ENCODE measurements at places on chromosomes 12 and 14. TPM values are rescaled to one million over a fixed set of nuclear protein-coding genes. Genes with fewer than 3 reads are reported as not detected.

GRCh38 chr12:12156116-12156515 lies 85.4 kb downstream of the BCL2L14 start:
- H3K27ac ChIP-seq, result no peak overlapping the region
- H3K4me3 ChIP-seq, result no peak overlapping the region
- H3K4me1 ChIP-seq, result no peaks in the 10 kb centered on the region
- peaks cover 10% of the 10 kb centered on the region for H3K36me3 ChIP-seq

GRCh38 chr12:119994892-119995658 lies 6.0 kb downstream of the BICDL1 start:
- no peaks in the 10 kb centered on the region for H3K27me3 ChIP-seq
- no peak overlapping the region for H3K4me3 ChIP-seq
- no peak overlapping the region for H3K27ac ChIP-seq

GRCh38 chr14:80537626-80538025 lies 326.3 kb upstream of the DIO2 start:
- no peak overlapping the region for H3K27ac ChIP-seq
- H3K4me1 ChIP-seq, result no peaks in the 10 kb centered on the region
- DNase-seq, result no peak
- H3K36me3 ChIP-seq, result no peaks in the 10 kb centered on the region
- H3K27me3 ChIP-seq, result no peaks in the 10 kb centered on the region

GRCh38 chr12:11870041-11870451 lies 200.7 kb upstream of the BCL2L14 start:
- H3K4me1 ChIP-seq, result no peaks in the 10 kb centered on the region
- no peaks in the 10 kb centered on the region for H3K27me3 ChIP-seq

DNA sequence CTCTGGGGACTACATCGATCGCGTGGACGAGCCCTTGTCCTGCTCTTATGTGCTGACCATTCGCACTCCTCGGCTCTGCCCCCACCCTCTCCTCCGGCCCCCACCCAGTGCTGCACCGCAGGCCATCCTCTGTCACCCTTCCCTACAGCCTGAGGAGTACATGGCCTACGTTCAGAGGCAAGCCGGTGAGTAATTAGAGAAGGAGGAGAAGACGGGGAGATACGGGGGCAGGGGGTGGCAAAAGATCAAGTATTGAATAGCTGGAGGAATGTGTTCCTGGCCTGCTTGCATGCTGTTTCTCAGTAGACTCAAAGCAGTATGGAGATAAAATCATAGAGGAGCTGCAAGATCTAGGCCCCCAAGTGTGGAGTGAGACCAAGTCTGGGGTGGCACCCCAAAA lies 21.9 kb downstream of the OS9 start:
- no peaks in the 10 kb centered on the region for H3K27me3 ChIP-seq
- H3K4me1 ChIP-seq, result no peaks in the 10 kb centered on the region
- no peak for DNase-seq
- H3K36me3 ChIP-seq, result peaks cover 18% of the 10 kb centered on the region

- no peaks in the 10 kb centered on the region for H3K36me3 ChIP-seq
- no peak overlapping the region for H3K27ac ChIP-seq
- no peaks in the 10 kb centered on the region for H3K4me1 ChIP-seq
- no peak for DNase-seq
- no peaks in the 10 kb centered on the region for H3K27me3 ChIP-seq
- no peak overlapping the region for H3K4me3 ChIP-seq
Measured at GRCh38 chr14:99564926-99565259, 39.1 kb downstream of the CCDC85C start.

DNA sequence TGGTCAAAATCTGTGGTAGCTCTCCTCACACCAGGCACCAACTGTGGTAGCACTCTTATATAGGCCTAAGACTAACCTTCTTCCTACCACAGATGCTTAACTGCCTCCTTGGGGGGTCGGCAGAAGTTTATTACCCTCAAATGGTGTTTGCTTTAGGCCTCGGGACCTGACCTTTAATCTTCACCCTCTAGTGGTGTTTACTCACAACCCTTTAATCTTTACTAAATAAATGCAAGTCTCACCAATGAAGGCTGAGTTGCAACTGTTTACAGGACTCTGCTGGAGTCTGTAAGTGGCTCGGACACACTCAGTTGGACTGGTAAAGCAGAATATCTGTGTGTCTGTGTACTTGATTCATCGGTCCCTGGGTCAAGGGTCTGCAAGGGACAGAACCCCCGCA lies 29.4 kb downstream of the CCER1 start:
- DNase-seq, result no peak
- H3K27me3 ChIP-seq, result no peaks in the 10 kb centered on the region
- H3K36me3 ChIP-seq, result no peaks in the 10 kb centered on the region
- no peak overlapping the region for H3K27ac ChIP-seq
- H3K4me3 ChIP-seq, result no peak overlapping the region

- H3K27me3 ChIP-seq, result no peaks in the 10 kb centered on the region
- DNase-seq, result no peak
- no peaks in the 10 kb centered on the region for H3K36me3 ChIP-seq
- no peaks in the 10 kb centered on the region for H3K4me1 ChIP-seq
Measured at GRCh38 chr14:58535044-58535443, 102.7 kb upstream of the DACT1 start.

GRCh38 chr14:54610051-54610977 lies 43.4 kb downstream of the SAMD4A start:
- H3K27me3 ChIP-seq, result no peaks in the 10 kb centered on the region
- no peak for DNase-seq
- H3K4me1 ChIP-seq, result no peaks in the 10 kb centered on the region
- H3K36me3 ChIP-seq, result no peaks in the 10 kb centered on the region

GRCh38 chr12:65074932-65075331 lies 46.2 kb downstream of the WIF1 start:
- H3K4me3 ChIP-seq, result no peak overlapping the region
- no peak overlapping the region for H3K27ac ChIP-seq
- no peak for DNase-seq
- no peaks in the 10 kb centered on the region for H3K4me1 ChIP-seq

DNA sequence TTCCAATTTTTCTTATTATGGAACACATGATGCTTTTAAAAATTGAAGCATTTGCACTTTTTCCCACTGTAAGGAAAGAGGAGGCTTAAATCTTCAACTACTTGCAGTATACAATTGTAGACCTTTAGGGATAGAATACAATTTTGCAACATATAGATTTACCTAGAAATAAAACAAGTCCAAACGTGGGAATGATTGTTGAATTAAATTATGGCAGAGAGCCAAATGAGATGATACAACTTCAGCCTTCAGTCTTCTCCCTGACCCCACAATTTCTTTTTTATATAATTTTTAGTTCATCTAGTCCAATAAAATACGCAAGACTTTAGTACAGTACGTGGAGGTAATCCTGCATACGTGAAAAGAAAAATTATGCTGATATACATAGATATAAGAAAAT lies 666.5 kb downstream of the SLC16A7 start:
- H3K27me3 ChIP-seq, result no peaks in the 10 kb centered on the region
- no peaks in the 10 kb centered on the region for H3K36me3 ChIP-seq
- no peak overlapping the region for H3K4me3 ChIP-seq
- DNase-seq, result no peak
- no peaks in the 10 kb centered on the region for H3K4me1 ChIP-seq

DNA sequence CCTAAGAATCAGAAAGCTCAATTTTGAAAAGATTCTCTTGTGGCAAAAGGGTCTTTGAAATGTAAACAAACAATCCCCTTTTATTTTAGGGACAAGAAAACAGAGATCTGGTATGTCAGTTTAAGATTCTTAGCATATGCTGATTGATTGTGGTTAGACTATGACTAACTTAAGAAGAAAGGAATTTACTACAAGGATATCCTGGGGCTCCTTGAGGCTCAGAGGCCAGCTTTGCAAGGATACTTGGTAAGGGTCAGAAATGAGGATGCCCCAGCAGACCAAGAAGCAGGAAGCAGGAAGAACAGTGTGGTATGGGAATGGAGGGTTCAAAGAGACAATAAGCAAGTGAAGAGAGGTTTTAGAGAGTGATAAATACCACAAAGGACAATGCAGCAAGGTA lies 474.6 kb downstream of the ETNK1 start:
- H3K4me1 ChIP-seq, result no peaks in the 10 kb centered on the region
- no peaks in the 10 kb centered on the region for H3K36me3 ChIP-seq
- no peak overlapping the region for H3K27ac ChIP-seq
- no peak overlapping the region for H3K4me3 ChIP-seq

GRCh38 chr14:72851635-72852034 lies 42.3 kb downstream of the DPF3 start:
- H3K4me3 ChIP-seq, result no peak overlapping the region
- no peaks in the 10 kb centered on the region for H3K36me3 ChIP-seq
- no peak for DNase-seq

GRCh38 chr14:45868863-45869262 lies 615.9 kb upstream of the MIS18BP1 start:
- H3K27me3 ChIP-seq, result no peaks in the 10 kb centered on the region
- no peak for DNase-seq
- no peaks in the 10 kb centered on the region for H3K4me1 ChIP-seq

- H3K27ac ChIP-seq, result no peak overlapping the region
- H3K4me1 ChIP-seq, result peaks cover 30% of the 10 kb centered on the region
- H3K27me3 ChIP-seq, result no peaks in the 10 kb centered on the region
- no peaks in the 10 kb centered on the region for H3K36me3 ChIP-seq
- DNase-seq, result no peak
Measured at GRCh38 chr12:4116251-4117111, 157.1 kb upstream of the CCND2 start.

GRCh38 chr12:7857971-7858370 lies 14.7 kb downstream of the SLC2A14 start:
- no peak overlapping the region for H3K27ac ChIP-seq
- no peaks in the 10 kb centered on the region for H3K4me1 ChIP-seq
- H3K27me3 ChIP-seq, result no peaks in the 10 kb centered on the region
- no peak for DNase-seq

DNA sequence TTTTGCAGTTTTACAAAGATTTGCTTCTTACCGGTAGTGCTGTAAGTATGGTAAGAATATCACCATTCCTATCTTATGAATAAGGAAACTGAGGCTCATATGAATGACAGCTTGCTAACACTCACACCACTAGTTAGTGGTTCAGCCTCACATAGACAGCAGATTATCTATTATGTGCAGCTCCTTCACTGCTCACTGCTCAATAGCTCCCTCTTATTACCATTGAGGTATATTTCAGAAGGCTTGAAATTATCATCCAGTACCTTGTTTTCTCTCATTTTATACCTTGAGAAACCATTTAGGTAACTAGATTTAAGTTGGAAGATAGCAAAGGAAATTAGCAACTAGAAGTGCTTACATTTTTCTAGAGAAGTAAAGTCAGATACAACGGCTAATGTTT lies 15.5 kb downstream of the RIC8B start:
- no peak overlapping the region for H3K4me3 ChIP-seq
- DNase-seq, result no peak
- H3K4me1 ChIP-seq, result no peaks in the 10 kb centered on the region
- no peak overlapping the region for H3K27ac ChIP-seq

GRCh38 chr12:9148926-9149325 lies 33.2 kb upstream of the A2M start:
- H3K27ac ChIP-seq, result no peak overlapping the region
- H3K27me3 ChIP-seq, result no peaks in the 10 kb centered on the region
- no peaks in the 10 kb centered on the region for H3K36me3 ChIP-seq

- H3K4me3 ChIP-seq, result no peak overlapping the region
- no peaks in the 10 kb centered on the region for H3K27me3 ChIP-seq
- peaks cover 4% of the 10 kb centered on the region for H3K4me1 ChIP-seq
- no peaks in the 10 kb centered on the region for H3K36me3 ChIP-seq
- H3K27ac ChIP-seq, result no peak overlapping the region
- peak; percentile 16 for DNase-seq
Measured at GRCh38 chr14:51828017-51828797, 32.2 kb upstream of the GNG2 start.

DNA sequence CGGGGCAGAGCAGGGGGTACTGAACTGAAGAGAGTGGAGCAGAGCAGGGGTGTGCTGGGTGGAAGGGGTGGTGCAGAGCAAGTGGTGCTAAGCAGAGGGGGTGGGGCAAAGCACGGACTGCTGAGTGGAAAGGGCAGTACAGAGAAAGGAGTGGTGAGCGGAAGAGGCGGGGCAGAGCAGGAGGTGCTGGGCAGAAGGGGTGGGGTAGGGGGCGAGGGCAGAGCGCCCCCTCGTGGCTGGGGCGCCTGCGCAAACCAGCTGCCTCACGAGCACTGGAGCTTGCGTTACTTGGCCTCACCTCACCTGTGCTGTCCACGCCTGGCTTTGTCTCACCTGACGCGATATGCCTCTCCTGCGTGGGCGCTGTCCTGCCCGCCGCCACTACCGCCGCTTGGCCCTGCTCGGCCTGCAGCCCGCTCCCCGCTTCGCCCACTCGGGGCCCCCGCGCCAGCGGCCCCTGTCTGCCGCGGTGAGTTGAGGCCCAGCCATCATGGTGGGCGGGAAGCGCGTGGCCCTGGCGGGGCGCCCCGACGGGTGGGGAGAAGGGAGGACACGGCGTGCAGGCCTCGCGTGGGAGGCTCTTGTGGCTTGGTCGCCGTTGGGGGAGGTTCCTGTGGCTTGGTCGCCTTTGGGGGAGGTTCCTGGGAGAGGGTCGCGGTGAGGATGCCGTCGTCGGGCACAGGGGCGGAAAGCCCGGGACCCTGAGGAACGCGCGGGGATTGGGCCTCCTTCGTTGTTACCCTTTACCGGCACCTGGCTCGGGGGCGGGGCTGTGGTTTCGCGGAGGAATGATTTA lies at the start of gene COX8C:
Gene COX8C (plus strand): TSS at position 257 of the 796 bp plus-strand sequence. CDS start 87 bp downstream, at position 344.
- no peaks in the 10 kb centered on the region for H3K4me1 ChIP-seq
- no peak within 1 kb of the TSS for H3K27ac ChIP-seq
- no peak for DNase-seq
- no peaks in the 10 kb centered on the region for H3K36me3 ChIP-seq

- H3K27me3 ChIP-seq, result no peaks in the 10 kb centered on the region
- no peaks in the 10 kb centered on the region for H3K4me1 ChIP-seq
- no peaks in the 10 kb centered on the region for H3K36me3 ChIP-seq
- no peak overlapping the region for H3K27ac ChIP-seq
Measured at GRCh38 chr12:64034901-64035576, 187.1 kb downstream of the KICS2 start.

GRCh38 chr12:18703321-18703720 lies 34.5 kb downstream of the PLCZ1 start:
- H3K27ac ChIP-seq, result no peak overlapping the region
- DNase-seq, result no peak
- H3K36me3 ChIP-seq, result no peaks in the 10 kb centered on the region
- H3K4me3 ChIP-seq, result no peak overlapping the region

The TOGARAM1 gene
- total RNA-seq, result 17.5 TPM

The ATP5MC2 gene
- 240 TPM for total RNA-seq

The AVPR1A gene
- not detected for total RNA-seq

The NPAS3 gene
- not detected for total RNA-seq

The TCP11L2 gene
- 258 TPM for total RNA-seq

The DDN gene
- total RNA-seq, result 0.15 TPM

The DNAH10 gene
- total RNA-seq, result 0.11 TPM

The KRT8 gene
- 0.56 TPM for total RNA-seq

The CD4 gene
- total RNA-seq, result 164 TPM

The SLC4A8 gene
- total RNA-seq, result 0.97 TPM

The MGAT4C gene
- total RNA-seq, result not detected

The GZMB gene
- total RNA-seq, result 20.3 TPM

The ZFHX2 gene
- total RNA-seq, result 1.9 TPM

The CACNB3 gene
- 6.5 TPM for total RNA-seq

The TAS2R13 gene
- total RNA-seq, result 2.1 TPM
